Kidney (tissue), 22 donors: ENCODE measurements at places on chromosomes 7 and 10.

GRCh38 chr7:50667338-50667737 is 102.1 kb upstream of the DDC start:
- no peak for DNase-seq

- DNase-seq, result no peak
Measured at GRCh38 chr10:113052076-113052830, 102.2 kb downstream of the TCF7L2 start.

- DNase-seq, result peak; percentile 94
Measured at GRCh38 chr10:88932539-88933256, 19.9 kb downstream of the ACTA2 start.

- no peak for DNase-seq
Measured at GRCh38 chr7:16083931-16084330, 337.4 kb downstream of the CRPPA start.

- DNase-seq, result no peak
Measured at GRCh38 chr10:1575481-1576244, 161.7 kb downstream of the ADARB2 start.
